ENCODE measurements at places on chromosomes 16 and 17.

DNA sequence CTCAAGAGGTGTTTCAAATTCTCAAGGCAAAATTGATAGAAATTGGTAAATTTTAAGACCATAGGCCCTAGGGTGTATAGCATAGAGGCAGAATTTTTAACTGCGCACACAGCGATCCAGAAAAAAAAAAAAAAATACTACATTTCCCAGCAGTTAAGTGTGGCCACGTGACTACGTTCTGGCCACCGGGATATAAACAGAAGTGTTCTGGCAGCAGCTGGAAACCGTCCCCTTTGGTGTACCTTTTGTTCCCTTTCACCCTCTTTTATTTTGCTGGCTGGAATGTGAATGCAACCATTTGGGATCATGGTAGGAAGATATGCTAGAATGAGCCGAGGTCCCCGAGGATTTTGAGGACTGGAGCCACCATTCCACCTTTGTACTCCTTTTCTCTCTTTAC is 52.7 kb upstream of the AKAP1 start:
- no peak for DNase-seq

DNA sequence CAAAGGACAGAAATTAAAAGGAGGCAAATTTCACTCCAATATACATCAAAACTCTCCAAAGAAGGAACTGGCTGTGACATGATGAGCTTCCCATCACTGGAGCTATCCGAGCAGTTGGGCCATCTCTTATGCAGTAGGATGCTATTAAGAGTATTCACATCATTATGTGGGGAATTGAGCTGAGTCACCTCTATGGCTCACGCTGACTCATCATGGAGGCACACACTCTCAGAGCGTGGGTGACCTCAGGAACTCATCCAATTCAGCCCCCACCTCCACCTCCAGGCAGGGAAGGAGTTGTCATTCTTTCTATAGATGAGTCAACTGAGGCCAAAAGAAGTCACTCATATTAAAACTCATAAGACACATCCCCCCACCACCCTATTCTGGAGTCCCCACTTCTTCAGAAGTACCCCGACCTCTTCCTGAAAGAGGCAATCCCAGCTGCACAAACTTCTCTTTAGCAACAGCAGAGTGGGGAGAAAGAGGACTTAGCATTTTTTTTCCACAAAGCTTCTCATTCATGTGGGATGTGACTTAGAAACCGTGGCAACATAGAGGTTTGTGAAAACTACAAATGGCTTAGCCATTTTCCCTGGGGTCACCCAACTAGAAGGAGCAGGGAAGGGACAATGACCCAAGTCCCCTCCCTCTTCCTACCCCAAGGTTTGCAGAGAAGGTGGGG is 32.5 kb downstream of the ABCC12 start:
- no peak for DNase-seq

- DNase-seq = no peak
These were observed 13.5 kb downstream of the STH start for GRCh38 chr17:46012506-46013079.

GRCh38 chr16:48534601-48535340 is 75.2 kb downstream of the N4BP1 start:
- DNase-seq = no peak

- no peak for DNase-seq
These were observed 10.7 kb downstream of the ZNF205 start for GRCh38 chr16:3122926-3123570.

- peak; percentile 82 for DNase-seq
These were observed 38.6 kb upstream of the SLFN13 start for GRCh38 chr17:35486920-35487732.

DNA sequence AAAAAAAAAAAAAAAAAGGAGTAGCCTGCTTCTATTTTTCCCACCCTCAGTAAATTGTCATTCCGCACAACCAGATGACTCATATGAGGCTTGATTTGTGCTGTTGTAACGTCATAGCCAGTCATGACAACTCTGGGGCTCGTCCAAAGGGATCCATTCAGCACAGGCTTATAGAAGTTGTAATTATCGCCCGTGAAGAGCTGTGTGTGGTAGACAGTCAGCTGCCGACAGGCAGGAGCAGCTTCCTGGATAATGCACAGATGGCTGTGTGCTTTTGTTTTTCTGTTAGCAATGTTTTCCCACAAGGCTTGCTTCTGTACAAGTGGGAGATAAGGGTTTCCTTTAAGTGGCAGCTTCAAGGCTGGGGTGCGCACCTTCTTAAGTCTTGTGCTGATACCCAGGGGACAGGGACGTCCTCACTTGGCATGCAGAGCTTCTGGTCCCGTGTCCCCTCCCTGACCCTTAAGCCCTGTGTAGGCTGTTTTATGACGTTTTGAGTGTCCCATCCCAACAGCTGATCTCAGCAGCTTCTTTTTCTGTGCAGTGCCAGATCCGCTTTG is 26.0 kb downstream of the SNX29 start:
- no peak for DNase-seq

DNA sequence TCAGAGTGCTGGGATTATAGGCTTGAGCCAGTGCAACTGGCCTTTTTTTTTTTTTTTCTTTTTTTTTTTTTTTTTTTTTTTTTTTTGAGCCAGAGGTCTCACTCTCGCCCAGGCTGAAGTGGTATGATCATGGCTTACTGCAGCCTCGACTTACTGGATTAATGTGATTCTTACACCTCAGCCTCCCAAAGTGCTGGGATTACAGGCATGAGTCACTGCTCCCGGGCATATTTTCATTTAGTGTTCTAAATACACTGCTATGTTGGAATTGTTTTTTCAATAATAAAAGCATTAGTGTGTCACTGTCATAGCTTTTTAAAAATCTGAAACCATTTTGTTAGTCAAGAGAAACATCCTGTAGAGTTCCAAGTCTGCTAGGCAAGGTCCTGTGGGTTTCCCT is 40.3 kb downstream of the NDE1 start:
- no peak for DNase-seq

DNA sequence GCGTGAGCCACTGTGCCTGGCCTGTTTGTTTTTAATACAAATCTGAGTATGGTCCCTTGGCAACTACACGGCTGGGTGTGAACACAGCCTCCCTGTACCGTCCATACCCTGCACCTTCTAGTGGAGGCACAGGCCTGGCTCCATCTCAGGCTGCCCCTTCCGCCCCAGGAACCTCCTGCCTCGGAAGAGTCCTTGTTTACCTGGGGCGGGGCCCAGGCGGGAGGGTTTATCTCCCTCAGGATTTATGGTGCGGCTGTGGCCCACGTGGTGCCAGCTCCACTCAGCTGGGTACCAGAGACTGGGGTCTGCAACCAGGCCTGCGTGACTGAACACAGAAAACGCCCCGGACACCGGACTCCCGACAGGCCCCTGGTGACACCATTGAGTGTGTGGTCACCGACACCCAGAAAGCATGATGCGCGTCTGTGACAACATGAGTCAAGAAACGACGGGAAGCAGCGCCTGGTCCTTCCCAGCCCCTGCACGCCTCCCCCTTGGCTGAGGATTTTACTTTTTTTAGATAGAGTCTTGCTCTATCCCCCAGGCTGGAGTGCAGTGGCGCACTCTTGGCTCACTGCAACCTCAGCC is 19.0 kb downstream of the UNKL start:
- no peak for DNase-seq

GRCh38 chr17:77555121-77555591 is 403.3 kb upstream of the TNRC6C start:
- DNase-seq = no peak
